ENCODE measurements at places on chromosomes 7 and 10.
A peak's percentile ranks its signal among the peaks of the same experiment; 100 is the strongest.

DNA sequence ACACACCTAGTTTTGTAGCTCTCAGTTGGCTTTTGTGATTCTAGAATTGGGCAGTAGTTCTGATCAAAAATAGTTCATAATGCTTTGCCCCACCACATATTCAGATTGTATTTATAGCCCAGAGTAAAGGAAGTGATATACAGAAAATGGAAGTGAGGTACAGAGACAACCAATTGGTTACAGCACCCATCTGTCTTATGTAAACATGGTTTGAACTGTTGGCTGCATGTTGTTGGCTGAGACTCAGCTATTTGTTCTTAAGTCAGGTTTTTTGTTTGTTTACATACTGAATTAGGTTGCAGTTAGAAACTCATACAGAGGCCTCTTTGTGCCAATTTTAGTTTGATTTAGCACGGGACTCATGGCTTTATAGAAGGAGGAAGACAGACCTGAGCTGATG, 158.9 kb upstream of the GPR26 start:
- DNase-seq = no peak

DNA sequence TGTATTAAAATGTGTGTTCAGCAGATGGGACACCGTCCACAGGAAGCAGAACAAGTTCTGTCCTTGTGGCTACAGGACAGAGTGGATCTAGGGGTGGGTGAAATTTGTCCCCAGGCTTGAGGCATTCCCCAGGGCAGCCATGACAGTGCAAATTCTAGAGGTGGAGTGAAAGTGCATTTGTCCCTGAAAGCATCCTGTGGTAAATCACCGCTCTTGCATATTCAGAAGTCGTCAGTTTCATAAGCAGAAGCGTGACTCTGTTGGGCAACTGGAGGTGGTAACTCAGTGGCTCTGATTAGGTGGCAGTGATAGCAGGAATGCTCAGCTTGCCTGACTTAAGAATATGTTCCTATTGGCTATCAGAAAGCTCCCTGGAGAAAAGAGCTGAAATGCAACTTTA, 96.6 kb downstream of the SNX10 start:
- DNase-seq = no peak

DNA sequence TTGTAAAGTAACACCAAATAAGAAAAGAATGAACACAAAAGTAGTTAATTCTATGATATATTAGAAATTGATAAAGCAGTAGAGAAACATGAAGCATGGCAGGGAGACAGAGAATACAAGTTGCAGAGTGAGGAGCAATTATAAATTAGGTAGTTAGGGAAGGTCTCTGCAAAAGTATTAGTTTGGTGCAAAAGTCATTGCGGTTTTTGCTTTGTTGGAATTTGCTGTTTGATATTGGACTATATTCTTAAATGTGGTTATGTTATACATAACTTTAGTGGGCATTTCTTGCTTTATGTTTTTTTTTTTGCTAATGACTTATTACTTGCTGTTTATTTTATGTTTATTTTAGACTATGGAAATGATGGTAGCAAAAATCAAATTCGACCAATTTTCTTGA, 402.2 kb downstream of the SFMBT2 start:
- DNase-seq = no peak

- DNase-seq = no peak
Observed at GRCh38 chr7:155460926-155461613, 3.1 kb downstream of the EN2 start.

DNA sequence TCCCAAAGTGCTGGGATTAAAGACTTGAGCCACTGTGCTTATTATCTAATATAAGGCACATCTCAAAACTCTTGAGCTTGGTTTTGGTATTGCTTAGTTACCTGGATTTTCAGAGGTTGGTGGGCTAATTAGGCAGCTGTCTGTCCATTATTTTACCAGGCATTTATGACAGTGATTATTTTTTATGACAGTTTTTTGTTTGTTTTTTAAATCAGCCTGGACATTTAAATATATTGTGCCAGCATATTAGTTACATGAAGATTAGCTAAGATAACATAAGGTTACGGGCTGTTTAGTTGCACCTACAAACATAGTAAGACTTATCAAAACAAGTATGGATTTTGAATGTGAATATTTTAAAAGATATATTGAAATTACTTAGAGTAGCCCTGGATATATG, 2.6 kb upstream of the ZRANB1 start:
- DNase-seq = no peak

- DNase-seq = no peak
Observed at GRCh38 chr7:2350055-2350454, 4.6 kb upstream of the EIF3B start.

GRCh38 chr10:104076743-104077160, 8.9 kb downstream of the COL17A1 start:
- DNase-seq = peak; percentile 81

DNA sequence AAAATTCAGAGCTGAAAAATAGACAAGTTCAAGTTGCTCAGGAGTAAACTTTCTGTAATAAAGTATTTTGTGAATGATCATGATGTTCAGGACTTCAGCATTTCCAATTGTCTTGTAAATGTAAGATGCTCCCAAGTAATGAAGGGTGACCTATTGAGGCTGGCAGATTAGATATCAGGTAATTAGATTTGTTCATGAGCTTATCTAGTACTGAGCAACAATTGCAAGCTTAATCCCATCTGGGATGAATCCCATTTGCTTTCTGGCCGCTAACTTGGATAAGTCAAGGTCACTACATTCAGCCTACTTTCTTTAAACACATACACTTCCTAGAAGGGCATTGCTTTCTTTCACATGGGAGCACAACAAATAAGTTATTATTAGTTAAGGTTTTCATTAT, 82.4 kb upstream of the ITGB1 start:
- DNase-seq = peak; percentile 82

- peak; percentile 22 for DNase-seq
Observed at GRCh38 chr7:148921189-148921588, 37.1 kb upstream of the EZH2 start.

DNA sequence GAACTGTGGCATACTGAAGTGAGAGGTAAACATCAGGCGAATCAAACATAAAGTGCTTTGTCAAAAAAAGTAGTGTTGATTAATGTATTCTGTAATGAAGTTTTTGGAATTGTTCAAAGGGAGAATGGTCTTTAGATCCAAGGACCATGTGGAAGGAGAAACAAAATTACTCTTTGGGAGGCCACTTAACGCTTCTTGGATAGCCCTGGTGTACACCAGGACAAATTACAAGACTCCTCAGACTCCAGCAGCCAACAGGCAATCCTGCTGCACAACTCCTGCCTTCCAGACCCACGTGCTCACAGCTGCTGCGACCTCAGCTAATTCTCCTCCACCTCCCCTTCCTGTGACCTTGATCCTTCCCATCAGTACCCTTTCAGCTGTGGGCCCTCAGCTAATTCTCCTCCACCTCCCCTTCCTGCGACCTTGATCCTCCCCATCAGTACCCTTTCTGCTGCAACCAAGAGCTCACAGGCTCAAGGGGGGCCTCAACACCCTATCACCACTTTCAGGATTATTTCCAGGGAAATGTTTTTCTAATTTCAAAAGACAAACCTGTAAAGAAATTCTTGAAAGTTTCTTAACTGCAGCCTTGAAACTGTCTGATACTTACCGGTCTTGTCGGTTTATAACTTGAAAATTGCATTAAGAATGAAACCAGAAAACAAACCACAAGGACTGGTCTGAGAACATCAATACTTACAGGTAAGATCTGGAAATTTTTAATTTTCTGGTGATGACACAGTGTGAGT, 29.7 kb upstream of the DDC start:
- DNase-seq = no peak

DNA sequence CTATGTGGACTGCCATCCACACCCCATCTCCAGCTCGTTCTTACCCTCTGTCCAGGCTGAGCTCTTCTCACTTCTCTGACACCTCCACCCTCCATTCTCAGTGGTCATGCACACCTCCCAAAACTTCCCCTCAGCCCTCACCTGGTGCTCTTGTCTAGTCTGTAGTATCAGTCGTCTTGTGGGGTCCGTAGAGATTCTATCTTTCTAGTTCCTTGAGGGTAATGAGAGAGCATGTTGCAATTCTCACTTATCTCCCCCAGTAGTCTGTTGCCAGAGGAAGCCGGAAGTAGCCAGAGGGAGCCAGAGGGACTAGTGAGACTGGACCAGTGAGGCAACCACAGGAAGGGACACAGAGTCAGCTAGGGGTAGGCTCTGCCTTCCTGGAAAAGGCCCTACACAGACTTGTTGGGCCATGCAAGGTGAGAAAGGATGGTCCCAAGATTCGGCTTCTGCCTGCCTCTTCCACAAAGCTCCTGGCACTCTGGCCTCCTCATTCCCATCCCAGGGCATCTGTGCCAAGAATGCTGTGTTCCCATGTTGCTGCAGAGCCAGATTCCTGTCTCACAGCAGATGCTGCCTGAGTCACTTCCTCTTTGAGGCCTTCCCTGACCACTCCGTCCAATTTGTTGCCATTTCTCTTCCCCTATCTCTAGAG, 50.6 kb upstream of the DUSP5 start:
- DNase-seq = peak; percentile 58

DNA sequence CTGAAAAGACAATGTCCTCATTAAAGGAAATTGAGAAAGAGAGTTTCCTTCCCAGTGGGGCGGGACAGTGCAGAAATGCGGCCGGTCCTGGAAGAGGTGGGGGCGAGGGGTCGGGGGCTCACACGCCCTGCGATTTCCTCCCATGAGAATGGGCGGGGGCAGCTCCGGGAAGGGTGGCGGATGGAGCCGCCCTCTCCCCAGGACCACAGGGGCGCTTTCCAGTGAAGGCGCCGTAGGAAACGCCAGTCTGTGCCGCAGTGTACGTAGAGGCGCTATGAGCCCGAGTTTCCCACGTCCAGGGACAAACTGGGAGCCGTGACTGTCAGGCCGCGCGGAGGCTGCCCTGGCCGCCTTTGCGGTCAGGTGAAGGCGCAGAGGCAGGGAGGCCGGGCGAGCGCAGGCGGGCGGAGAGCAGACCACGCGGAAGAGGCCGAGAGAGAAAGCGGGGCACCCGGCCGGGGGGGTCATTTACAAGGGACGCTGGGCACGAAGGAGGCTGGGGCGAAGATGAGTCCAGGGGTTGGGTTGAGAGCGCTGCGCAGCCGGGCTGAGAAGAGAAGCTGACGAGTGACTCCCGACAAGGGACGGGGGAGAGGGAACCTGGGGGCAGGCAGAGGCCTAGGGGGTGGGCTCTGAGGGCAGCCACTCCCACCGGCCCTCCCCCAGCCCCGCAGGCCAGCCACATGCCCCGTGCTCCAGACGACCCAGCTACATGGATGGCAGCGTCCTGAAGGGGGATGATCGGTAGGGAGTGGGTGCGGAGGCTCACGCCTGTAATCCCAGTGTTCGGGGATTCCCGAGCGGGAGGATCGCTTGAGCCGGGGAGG, 45.0 kb downstream of the ALOX5 start:
- DNase-seq = peak; percentile 89

DNA sequence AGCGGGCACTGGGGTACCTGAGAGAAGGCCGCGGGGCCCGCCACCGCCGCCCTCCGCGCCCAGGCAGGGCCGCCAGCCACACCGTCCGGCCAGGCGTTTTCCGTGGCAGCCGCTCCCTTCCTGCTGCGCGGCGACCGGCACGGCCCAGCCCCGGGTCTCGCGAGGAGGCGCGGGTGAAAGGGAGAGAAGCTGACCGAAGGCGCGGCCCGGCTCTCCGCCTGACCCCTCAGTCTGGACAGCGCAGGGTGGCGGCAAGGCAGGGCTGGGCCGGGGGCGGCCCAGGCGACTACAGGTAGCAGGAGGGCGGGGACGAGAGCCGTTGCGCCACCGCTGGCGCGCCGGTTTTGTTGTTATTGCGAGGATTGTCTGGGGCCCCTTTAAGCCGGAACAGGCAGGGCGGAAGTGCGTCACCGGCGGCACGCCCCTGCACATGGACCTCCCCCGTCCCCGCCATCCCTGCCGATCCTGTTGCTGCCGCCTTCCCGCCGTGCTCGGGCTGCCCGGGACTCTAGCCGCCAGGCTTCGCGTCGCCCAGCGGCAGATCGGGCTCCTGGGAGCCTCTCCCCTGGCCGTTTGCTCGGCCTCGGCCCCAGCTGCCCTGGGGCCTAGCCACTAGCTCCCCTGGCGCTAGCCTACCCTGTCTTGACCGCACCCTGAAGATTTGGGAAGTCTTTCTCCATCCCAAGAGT, at the start of gene HERPUD2:
Gene HERPUD2, minus strand, starts transcription at position 352 of the 689 bp plus-strand sequence. CDS start 805 bp downstream, outside the sequence.
- DNase-seq = peak; percentile 97

DNA sequence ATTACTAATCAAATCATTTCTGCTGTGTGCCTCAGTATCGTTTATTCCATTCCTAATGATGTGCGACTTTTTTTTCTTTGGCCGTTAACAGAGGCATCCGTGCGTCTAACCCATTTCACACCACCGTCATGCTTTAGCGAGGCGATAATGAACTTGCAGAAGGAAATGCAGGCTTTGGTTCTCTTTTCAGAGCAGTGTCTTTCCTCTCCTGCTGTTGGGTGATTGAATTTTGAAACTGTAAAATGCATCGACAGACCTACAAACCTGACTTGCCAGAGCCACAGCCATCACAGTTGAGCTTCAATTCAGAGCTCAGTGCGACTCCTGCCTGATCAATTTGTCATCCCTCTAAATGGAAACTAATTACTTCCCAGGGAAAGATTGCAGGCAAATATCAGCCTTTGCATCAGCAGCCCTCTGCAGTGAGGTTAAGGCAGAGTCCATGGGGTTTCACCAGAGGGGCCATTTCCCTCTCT, 486.0 kb upstream of the GALNT17 start:
- DNase-seq = peak; percentile 88

DNA sequence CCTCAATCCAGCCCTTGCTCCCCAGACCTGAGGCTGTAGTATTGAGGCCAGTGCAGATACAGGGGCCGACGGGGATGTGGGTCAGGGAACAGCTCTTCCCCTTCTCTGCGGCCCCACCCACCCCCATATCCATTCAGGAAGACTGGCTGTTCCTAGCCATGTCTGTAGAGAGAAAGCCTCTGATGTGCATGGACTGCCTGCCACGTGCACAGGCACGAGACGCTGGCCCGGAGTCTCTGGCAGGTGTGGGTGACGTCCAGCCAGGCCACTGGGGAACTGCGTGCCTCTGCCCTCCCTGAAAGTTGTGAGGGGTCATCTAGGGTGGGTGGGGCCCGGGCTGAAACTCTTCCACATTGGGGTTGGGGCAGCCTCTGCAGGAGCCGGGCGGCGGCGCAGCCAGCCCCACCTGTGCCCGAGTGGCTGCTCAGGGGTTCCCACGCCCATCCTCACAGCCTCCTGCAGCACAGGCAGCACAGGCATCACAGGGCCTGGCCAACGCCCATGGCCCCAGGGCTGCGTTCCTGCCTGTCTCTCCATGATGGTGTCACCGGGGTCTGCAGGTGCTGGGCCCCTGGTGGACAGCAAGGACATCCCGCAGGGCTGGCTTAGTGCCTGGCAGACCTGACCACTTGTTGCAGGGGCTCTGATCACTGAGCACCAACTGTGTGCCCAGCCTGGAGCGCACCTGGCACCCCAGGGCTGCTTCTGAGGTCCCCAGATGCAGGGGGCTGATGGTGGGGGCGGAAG, 27.5 kb downstream of the MICALL2 start:
- DNase-seq = no peak

- DNase-seq = peak; percentile 21
Observed at GRCh38 chr7:70298780-70299471, 700.7 kb downstream of the AUTS2 start.

- DNase-seq = no peak
Observed at GRCh38 chr10:92506336-92506735, 67.6 kb downstream of the IDE start.

- no peak for DNase-seq
Observed at GRCh38 chr10:60230892-60231291, 158.8 kb downstream of the ANK3 start.

- DNase-seq = no peak
Observed at GRCh38 chr10:60718886-60719285, 59.4 kb upstream of the CDK1 start.

All from mesendoderm (in vitro differentiated cells).